ENCODE measurements at places on chromosomes 1 and 21. TPM values are rescaled to one million over a fixed set of nuclear protein-coding genes. Genes with fewer than 3 reads are reported as not detected.

- DNase-seq: no peak
These were observed 34.3 kb upstream of the SIM2 start for GRCh38 chr21:36664662-36664990.

DNA sequence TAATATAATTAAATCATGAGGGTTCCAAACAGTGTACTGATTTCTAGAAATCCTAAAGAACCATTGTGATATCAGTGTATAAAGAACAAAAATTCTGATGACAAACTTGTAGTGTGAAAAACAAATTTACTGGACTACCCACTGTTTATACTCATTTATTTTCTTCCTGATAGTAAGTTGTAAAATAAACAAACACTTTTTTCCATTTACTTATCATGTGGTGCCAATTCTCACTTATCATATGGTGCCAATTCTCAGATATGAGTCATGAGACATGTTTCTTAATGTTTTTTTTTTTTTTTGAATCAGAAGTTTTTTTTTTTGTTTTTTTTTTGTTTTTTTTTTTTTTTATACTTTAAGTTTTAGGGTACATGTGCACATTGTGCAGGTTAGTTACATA, 137.7 kb downstream of the LEPR start:
- DNase-seq: no peak

DNA sequence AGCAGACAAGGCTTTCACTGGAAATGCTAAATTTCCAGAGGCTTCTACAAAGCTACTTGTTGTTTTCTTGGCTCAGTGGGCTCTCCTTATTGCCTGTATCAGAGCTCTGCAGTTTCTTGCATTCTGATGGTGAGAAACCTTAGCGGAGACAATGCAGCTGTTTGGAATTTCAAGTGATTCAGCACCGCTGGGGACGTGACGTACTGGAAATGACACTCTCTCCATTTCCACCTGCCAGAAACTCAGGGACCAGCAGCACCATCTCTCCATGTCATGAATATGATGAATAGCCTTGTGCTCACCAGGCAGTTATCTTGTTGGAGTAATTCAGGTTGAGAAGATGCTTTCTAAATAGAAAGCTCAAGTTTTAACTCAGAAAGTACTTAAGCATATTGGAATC, 497.2 kb upstream of the DEPDC1 start:
- no peak for DNase-seq

- DNase-seq: no peak
These were observed 17.5 kb upstream of the DUSP10 start for GRCh38 chr1:221759436-221759835.

DNA sequence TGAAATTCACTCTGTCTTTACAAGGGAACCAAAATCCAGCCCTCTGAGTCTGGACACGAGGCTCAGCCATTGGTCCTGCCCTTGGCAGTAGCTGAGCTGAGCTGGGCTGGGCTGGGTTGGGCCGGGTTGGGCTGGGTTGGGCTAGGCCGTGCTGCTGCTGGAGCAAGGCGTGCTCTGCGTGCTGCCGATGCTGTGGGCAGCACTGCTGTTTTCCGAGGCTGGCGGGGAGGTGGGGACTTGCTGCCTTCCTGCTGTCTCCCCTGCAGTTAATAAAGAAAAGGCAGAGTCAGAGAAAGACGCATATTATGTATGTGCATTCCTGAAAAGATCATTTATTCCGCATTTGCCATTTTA, 182.9 kb downstream of the CDC7 start:
- DNase-seq: no peak

GRCh38 chr1:20496241-20496661, 10.2 kb upstream of the CAMK2N1 start:
- DNase-seq: no peak

DNA sequence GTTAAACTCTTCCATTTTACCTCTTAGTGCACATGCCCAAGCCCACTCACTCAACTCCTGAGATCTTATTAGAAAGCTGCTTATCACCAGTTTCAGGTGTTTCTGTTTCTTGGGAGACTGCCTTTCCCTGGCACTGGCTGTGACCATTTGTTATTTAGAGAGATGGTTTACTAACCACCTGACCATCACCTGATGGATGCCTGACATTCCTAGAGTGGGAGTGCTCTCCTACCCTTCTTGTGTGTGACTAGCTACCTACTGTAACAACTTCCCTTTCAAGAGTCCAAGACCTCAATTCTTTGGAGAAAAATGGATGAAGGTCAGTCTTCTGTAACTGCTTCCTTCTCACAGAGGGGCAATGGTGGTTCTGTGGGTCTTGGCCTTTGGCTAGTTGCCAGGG, 755.2 kb upstream of the ADAMTS5 start:
- no peak for DNase-seq

GRCh38 chr21:26406526-26406925, 166.6 kb downstream of the CYYR1 start:
- no peak for DNase-seq

- no peak for DNase-seq
These were observed 18.9 kb downstream of the SPATA46 start for GRCh38 chr1:162357681-162358266.

DNA sequence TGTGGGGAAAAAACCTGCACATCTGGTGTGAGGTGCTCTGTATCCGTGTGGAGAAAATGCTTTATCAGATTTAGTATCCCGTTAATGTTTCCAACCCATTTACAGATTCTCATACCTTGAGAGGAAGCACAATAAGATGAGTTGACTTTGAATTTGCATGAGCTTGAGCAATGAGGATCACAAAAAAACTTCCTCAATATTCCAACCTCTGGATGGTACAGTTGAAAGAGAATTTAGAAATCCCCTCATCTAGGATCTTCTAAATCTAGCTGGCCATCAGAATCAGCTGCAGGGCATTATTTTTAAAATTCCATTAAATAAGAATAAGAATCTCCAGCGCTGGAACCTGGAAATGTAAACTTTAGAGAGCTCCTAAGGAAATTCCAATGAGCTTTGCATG, 82.5 kb upstream of the NR5A2 start:
- no peak for DNase-seq

DNA sequence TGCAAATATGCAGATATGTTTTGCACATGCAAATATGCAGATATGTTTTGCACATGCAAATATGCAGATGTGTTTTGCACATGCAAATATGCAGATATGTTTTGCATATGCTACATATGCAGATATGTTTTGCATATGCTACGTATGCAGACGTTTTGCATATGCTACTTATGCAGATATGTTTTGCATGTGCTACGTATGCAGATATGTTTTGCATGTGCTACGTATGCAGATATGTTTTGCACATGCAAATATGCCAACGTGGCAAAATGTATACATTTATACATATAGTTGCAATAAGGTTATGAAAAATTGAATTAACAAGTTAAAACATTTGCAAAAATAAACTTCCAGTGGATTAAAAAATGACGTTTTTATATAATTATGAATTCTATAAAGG, 30.8 kb upstream of the TP53BP2 start:
- DNase-seq: no peak

- DNase-seq: no peak
These were observed 526.2 kb downstream of the MRPL39 start for GRCh38 chr21:25081096-25081495.

- peak; percentile 95 for DNase-seq
These were observed 580 bp downstream of the INKA2 start for GRCh38 chr1:111738436-111739193.

DNA sequence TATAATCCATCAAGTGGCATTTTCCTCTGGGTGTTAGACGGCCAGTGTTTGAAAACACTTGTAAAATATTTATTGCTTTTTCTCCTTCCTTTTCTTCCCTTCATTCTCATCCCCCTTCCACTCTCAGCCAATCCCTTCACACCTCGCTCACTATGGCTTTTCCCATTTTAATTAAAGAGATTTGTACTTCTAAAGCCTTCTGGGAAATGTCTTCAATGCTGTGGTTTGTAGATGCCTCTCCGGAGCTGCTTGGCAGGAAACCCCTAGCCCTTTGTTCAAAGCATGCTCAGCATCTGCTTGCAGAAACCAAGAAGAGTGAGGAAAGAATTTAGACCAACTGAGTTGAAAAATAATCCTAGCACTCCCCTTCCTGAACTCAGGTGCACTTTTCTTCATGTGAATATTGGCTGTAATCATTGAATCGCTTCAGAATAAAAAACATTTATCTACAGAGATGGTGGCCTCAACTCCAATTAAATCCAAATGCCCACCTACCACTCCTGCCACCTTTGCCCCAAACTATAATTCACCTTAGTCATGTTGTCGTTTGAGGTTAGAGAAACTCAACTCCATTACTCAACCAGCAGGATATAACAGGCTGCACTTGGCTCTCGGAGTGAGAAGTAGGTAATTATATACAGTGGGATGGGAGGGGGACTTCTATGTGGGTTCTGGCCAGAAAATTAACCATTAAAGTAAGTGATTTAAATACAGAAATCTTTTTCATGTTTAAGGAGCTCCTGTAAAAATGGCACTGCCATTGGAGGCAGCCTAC, 659.4 kb upstream of the CAMK1G start:
- no peak for DNase-seq

- no peak for DNase-seq
These were observed 513.7 kb upstream of the PLXNA2 start for GRCh38 chr1:208757846-208758245.

- no peak for DNase-seq
These were observed 54.2 kb downstream of the SLC19A1 start for GRCh38 chr21:45487891-45488600.

GRCh38 chr1:61581251-61581650, 143.7 kb downstream of the TM2D1 start:
- DNase-seq: peak; percentile 52

DNA sequence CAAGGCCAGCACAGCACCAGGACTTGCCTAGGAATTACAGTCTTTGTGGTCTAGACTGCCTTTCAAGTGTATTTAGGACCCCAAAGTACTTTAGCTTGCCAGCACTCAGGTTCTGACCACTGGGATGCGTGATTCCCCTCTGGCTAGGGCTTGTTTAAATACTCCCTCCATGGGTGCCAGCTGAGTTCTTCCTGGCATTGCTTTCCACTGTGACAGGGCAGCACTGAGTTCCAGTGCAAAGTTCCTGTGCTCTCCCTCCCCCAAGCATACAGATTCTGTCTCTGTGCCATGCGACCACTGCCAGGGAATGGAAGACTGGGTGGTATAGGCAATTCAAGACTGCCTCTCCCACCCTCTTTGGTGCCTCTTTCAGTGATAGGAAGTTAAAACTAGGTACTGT, 45.9 kb downstream of the NIBAN1 start:
- DNase-seq: no peak

- DNase-seq: no peak
These were observed 56.3 kb downstream of the INAVA start for GRCh38 chr1:200951016-200951415.

GRCh38 chr1:176384841-176385240, 78.1 kb upstream of the PAPPA2 start:
- DNase-seq: no peak

DNA sequence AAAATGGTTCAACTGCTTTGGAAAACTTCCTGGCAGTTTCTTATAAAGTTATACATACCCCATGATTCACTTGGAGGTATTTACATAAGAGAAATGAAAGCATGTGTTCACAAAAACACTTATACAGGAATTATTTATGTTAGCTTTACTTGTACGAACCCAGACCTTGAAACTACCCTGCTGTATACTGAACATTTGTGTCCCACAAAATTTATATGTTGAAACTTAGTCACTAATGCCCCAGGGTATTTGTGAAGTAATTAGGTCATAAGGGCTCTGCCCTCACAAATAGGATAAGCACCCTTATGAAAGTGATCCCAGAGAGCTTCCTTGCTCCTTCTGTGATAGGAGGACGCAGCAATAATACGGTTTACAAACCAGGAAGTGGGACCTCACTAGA, 42.7 kb upstream of the B3GALT2 start:
- no peak for DNase-seq

GRCh38 chr1:11138029-11138428, 38.4 kb upstream of the EXOSC10 start:
- DNase-seq: no peak

Gene AIM2
- not detected for total RNA-seq

Gene INAVA
- 11.7 TPM for total RNA-seq

Gene TFAP2E
- total RNA-seq: not detected

Measured in tongue (tissue), 3 donors.